ENCODE measurements at places on chromosomes 3 and 15.

GRCh38 chr3:32410367-32411246 is 19.0 kb downstream of the CMTM7 start:
- no peak for DNase-seq

- no peak for DNase-seq
Measured at GRCh38 chr15:56972426-56972825, 54.0 kb downstream of the TCF12 start.

GRCh38 chr3:141402476-141403171 is 34.3 kb downstream of the ZBTB38 start:
- peak; percentile 65 for DNase-seq

DNA sequence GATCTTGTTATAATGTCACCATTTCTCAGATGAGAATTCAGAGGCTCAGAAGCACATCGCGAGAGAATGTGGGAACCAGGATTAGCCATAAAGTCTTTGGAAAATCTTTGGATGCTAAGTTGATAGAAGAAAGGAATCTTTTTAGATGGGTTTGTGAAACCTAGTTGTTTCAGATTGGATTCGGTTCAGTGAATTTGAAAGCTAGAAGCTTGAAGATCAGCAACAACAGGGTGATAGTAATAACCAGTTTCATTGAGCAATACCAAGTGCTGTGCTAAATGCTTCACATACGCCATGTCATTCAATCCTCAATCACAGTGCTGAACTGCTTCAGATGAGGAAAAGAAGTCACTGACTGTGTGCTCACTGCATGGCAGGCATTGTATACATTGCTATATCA is 47.4 kb upstream of the MITF start:
- DNase-seq = no peak
